Left lung (tissue), 14 donors: ENCODE measurements at places on chromosomes 11 and 22.

GRCh38 chr22:39739338-39740027 lies 154.1 kb downstream of the ENTHD1 start:
- H3K27me3 ChIP-seq, result peaks cover 38% of the 10 kb centered on the region
- no peaks in the 10 kb centered on the region for H3K4me1 ChIP-seq
- no peak overlapping the region for H3K4me3 ChIP-seq
- no peak overlapping the region for H3K27ac ChIP-seq
- DNase-seq, result no peak
- no peaks in the 10 kb centered on the region for H3K36me3 ChIP-seq

- H3K36me3 ChIP-seq, result no peaks in the 10 kb centered on the region
- no peak for DNase-seq
- H3K27ac ChIP-seq, result no peak overlapping the region
- no peaks in the 10 kb centered on the region for H3K27me3 ChIP-seq
These were observed 91.9 kb downstream of the WT1 start for GRCh38 chr11:32343325-32344008.

- no peaks in the 10 kb centered on the region for H3K36me3 ChIP-seq
- peaks cover 10% of the 10 kb centered on the region for H3K4me1 ChIP-seq
- no peak overlapping the region for H3K4me3 ChIP-seq
- DNase-seq, result no peak
- H3K27ac ChIP-seq, result no peak overlapping the region
These were observed 203.1 kb upstream of the BLID start for GRCh38 chr11:122319085-122319484.

DNA sequence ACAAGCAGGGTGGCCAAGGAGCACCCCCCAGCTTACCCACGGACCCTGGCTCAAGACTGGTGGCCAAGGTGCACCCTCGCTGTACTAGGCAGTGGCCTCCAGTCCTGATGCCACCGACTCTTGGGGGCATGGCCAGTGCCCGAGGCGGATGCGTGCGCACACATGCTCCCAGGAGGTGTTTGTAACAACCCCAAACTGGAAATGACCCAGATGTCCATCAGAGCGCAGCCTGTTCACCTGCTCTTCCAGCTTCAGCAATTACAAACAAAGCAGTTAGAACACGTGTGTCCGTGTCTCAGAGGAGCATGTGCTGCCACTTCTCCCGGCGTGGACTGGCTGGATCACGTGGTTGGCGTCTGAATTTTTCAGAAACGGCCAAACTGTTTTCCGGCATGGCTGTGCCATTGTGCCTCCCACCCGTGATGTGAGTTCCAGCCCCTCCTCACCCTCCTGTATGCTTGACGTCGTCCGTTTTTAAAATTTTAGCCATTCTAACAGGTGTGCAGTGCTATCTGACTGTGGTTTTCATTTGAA lies 7.1 kb upstream of the MUC6 start:
- no peak overlapping the region for H3K4me3 ChIP-seq
- no peaks in the 10 kb centered on the region for H3K27me3 ChIP-seq
- no peaks in the 10 kb centered on the region for H3K4me1 ChIP-seq
